Esophagus mucosa (tissue), 1 donor: ENCODE measurements at places on chromosomes 11 and 22. TPM values are rescaled to one million over a fixed set of nuclear protein-coding genes. Genes with fewer than 3 reads are reported as not detected.

DNA sequence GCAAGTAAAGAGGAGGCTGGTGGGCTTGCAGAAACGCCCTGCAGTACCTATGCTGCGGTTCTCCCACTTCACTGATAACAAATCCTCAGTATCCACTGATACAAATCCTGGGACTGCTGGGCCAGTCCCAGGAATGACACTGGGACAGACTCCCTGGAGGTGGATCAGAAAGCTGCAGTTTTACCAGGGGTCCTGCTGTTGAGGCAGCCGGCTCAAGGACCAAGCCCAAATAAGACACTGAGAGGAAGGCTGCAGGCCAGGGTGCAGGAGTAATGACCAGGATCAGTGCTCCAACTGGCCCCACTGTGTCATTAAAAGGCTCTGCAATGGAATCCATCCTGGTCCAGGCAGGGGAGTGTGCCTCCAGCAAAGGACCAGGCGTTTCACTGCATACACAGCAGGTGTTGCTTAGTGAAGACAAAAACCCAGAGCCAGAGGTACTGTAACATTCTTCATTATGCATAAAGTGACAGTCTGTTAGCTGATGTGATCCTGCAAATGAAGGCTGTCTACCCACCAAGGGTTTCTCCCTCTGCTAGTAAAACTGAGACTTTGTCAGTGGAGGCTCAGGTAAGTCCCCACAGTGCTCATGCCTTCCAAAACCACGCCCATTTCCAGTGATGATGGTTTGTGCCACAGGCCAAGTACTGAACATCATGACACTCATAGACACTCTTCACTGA lies 1.4 kb upstream of the C22orf39 start:
- no peak for ATAC-seq

Gene MS4A4E
- total RNA-seq: 0.64 TPM

Gene OR51B5
- total RNA-seq: not detected

- ATAC-seq: no peak
These were observed 1.8 kb upstream of the TTLL8 start for GRCh38 chr22:50059881-50060262.

Gene SYCE3
- not detected for total RNA-seq

GRCh38 chr22:23521441-23522113 lies 58.5 kb downstream of the IGLL1 start:
- peak; percentile 80 for ATAC-seq

DNA sequence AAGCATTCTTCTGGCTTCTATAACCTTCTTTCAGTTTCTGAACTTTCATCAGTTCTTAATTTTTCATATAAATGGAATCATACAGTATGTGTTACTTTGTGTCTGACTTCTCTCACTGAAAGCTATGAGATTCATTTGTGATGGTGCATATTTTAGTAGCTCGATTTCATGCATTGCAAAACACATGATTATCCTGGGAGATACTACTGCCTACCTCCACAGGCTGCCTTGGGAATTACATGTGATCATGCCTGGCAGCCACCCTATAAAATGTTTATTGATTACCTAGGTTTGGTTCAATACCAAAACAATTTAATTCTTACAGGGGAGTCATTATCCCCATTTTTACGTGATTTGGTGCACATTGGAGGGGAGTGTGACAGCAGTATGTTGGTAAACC lies 34.1 kb upstream of the PAK1 start:
- no peak for ATAC-seq

GRCh38 chr22:37146051-37146385 lies 3.7 kb downstream of the IL2RB start:
- ATAC-seq: peak; percentile 75

DNA sequence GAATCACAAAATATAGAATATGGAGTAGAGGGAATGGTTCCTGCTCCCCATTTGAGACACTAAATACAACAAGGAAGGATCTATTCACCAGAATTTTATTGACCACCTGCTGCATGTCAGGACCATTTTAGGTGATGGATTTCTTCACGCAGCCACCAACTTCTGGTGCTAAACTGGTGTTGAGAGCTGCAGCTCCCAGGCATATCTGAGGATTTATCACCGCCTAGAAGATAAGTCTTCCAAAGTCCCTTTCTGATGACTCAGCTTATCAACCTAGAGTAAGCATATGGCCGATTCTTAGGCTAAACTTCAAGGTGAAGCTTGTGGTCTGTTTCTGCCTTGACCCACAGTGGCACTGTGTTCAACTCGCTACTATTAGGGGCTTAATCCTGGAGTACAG lies 6.7 kb downstream of the DDI1 start:
- no peak for ATAC-seq

GRCh38 chr11:44507896-44508445 lies 57.5 kb upstream of the CD82 start:
- no peak for ATAC-seq

Gene KRTAP5-10
- 0.16 TPM for total RNA-seq

GRCh38 chr11:32387411-32387810 lies 47.9 kb downstream of the WT1 start:
- ATAC-seq: no peak

DNA sequence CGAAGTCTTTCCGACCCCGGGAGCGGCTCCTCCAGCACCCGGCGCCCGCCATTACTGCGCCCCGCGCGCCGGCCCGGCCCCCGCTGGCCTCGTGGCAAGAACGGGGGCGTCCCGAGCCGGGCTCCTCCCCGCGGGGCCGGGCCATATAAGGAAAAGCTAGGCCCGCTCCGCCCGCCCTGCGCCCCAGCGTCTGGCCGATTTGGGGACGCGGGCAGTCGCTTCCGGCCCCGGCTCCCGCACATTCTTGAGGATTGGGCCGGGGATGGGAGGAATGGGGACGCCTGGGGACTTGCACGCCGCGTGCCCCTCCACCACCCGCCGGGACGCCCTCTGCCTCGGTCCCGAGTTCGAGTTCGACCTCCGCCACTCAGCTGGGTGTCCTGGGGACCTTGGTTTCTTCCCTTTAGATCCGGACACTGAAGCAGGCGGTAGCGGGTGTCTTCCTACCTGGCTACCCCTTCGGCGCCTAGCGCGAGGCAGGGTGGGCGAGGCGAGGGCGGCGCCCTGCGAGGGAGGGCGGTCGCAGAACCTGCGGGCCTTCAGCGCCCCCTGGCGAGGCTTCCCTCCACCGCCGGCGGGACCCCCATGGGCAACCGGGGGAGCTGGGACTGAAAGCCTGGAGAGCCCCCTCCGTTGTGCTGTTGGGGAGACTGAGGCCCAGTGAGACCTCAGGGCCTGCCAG lies 3.8 kb downstream of the SMTN start:
- ATAC-seq: peak; percentile 69

GRCh38 chr22:35074583-35074982 lies 8.6 kb downstream of the ISX start:
- no peak for ATAC-seq

Gene OR5AL1
- not detected for total RNA-seq

GRCh38 chr11:33072465-33072864 lies 33.1 kb downstream of the TCP11L1 start:
- no peak for ATAC-seq

Gene MFRP
- not detected for total RNA-seq

DNA sequence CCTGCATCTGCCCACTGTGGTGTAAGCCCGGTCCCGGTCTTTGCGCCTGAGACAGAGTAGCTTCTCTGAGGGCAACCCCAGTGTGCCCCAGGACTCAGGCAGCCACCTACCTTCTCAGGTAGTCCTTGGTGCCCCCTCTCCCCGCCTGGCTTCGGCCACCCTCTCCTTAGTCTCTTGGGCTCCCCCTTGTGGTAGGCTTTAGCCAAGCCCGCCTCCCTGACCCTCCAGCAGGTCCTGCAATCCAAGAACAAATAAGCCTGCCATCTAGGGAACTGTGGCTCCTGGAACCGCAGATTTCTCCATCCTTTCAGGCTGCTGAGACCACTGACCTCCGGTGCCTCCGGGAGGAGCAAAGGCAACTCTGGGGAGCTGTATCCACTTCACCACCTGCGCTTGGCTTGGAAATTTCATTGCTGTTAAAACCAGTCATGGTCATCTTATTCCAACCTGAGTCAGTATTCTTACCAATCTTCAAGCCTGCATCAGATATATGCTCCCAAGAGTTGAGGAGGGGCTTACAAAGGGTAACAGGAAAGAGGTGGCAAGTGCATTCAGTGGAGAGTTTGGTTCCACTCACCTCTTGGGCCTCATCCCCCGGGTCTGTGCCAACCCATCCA lies 52.8 kb upstream of the TENM4 start:
- peak; percentile 75 for ATAC-seq

Gene RAB1B
- 145 TPM for total RNA-seq

GRCh38 chr11:120180551-120181232 lies 30.1 kb upstream of the OAF start:
- no peak for ATAC-seq

- no peak for ATAC-seq
These were observed 123.5 kb downstream of the UVRAG start for GRCh38 chr11:75938543-75938942.

GRCh38 chr11:127395034-127395433 lies 394.5 kb upstream of the KIRREL3 start:
- ATAC-seq: no peak

- ATAC-seq: no peak
These were observed 15.8 kb downstream of the A4GALT start for GRCh38 chr22:42704896-42705295.

DNA sequence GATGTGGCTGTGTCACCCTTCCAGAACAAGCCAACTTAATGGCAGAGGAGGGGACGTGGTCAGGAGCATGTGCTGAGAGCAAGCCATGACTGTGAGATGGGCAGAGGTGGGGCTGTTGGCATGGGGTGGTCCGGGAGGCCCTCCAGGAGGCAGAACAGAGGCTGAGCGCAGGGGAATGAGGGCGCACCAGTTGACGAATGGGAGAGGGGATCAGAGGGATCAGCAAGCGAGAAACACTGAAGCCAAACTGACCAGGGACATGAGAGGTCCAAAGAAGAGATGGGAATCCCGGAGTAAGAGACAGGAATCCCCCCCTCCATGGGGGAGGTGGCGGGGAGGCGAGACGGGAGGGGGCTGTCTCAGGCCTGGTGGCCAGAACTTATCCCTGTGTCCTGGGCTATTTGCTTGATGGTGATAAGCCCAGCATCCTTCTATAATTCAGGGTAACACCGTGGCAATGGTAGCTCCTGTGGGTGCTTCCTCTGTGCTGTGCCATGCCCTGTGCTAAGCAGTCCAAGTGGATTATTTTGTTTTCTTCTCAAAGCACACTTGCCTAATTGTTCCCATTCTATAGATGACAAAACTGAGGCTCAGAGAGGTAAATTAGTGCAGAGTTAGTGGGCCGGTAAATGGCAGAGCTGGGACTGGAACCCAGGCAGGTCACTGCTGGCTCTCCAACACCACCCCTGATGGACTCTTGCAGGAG lies 83.4 kb upstream of the SHISAL1 start:
- ATAC-seq: no peak

- no peak for ATAC-seq
These were observed 6.7 kb downstream of the CSNK2A3 start for GRCh38 chr11:11346303-11346702.

DNA sequence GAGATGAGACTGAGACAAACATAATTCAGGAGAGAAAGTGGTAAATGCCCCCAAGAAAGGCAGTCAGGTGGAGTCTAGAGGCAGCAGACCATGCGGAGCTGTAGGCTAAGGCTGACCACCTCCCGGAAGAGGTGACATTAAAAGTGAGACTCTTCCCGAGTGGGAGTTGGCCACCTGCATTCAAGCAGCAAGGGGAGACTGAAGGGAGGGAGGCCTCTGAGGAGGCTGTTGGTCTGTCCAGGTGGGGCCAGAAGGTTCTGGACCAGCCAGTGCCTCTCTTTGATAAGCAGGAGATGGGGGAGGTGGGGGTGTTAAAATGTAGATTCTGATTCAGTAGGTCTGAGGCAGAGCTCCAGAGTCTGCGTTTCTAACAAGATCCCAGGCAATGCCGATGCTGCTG lies 37.5 kb downstream of the CD6 start:
- ATAC-seq: no peak

Gene TMEM121B
- total RNA-seq: 0.28 TPM

Gene KCNQ1OT1
- total RNA-seq: 0.60 TPM

Gene RIMBP3C
- 0.04 TPM for total RNA-seq

- no peak for ATAC-seq
These were observed 1.8 kb upstream of the PDE3B start for GRCh38 chr11:14641801-14642200.

Gene SLC22A12
- not detected for total RNA-seq

GRCh38 chr11:125170001-125170509 lies 5.5 kb downstream of the PKNOX2 start:
- ATAC-seq: no peak

- no peak for ATAC-seq
These were observed 304.2 kb downstream of the BRD1 start for GRCh38 chr22:49523374-49524008.

Gene OR8B2
- not detected for total RNA-seq

DNA sequence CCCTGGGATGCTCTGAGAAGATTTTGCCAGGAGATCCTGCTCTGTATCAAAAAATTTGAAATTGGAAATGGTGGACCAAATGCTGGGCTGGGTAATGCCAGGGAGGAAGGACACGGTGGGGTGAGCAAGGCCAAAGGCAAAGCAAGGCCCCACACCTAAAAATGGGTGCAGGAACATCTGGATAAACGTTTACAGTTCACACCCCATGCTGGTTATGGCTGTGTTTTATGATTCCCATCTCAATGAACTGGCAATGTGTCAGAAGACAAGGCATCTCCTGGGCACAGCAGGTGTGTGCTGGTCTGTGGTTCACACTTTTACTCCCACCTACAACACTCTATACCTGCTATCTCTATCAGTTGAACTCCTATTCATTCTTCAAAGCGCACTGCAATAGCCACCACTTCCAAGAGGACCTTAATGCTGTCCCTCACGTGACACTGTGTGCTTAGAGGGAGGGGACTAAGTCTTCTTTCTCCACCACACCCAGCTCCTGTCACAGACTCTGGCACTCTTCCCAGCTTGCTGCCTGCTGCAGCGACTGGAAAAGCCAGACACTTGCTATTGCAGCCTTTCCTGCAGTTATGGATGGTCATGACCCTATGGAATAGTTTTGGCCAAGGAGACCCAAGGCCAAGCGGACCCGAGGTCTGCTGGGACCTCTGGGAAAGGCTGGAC lies 277.5 kb downstream of the CTTN start:
- ATAC-seq: no peak

Gene PDE2A
- total RNA-seq: 6.0 TPM

DNA sequence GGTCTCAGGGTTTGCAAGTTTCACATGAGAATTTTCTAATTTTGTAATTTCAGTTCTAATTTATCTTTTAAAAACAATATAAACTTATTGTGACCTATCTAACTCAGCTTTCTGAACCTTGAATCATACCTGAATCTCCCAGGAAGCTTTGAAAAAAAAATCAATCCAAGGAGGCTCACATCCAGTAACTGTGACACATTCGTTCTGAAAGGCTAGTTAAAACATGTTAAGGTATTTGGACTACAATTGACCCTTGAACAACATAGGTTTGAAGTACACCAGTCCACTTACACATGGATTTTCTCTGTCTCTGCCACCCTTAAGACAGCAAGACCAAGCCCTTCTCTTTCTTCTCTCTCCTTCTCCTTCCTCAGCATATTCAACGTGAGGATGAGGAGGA lies 40.0 kb downstream of the DDI1 start:
- ATAC-seq: peak; percentile 87

DNA sequence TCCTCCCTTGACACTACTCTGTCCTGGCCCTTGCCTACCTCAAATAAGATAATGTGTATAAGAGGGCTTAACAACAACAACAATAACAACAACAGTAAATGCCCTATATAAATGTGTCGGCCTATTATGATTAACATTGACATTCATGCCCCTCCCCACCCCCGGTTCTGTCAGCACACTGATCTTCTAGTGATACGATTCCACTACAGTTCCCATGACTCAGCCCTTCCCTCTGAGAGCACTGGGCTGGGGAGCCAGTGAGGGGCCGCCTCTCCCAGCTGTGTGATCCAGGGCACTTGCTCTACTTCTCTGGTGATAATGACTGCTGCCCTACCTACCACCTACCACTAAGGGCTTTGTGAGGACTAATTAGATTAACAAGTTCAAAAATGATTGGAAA lies 92.2 kb upstream of the PHOX2A start:
- ATAC-seq: no peak

GRCh38 chr22:40193429-40194421 lies 16.0 kb downstream of the TNRC6B start:
- ATAC-seq: no peak
